RKO (cell line): ENCODE measurements at places on chromosomes 6 and 20.

DNA sequence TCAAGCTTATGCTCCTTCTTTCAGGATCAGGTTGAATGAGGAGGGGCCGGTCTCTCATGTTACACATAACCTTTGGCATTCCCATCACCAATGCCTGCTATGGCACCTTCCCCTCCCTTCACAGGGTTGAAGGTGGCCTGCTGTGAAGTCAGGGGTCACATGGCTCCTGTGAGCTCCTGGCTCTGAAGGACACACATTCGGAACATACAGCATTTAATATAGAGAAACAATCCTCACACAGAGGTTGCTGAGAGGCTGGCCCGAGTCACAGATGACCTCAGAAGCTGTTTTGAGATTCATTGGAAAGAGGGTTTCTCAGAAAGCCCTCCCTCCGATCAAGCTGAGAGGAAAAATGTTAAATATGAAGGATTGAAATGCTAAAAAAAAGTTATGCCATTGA is 82.1 kb downstream of the PSMG4 start:
- no peak for DNase-seq

- no peak for DNase-seq
These were observed 16.4 kb downstream of the SEC63 start for GRCh38 chr6:107941627-107942026.

- peak; percentile 21 for DNase-seq
These were observed 205.2 kb downstream of the BMP7 start for GRCh38 chr20:57061051-57061900.

GRCh38 chr20:9143926-9144325 is 75.0 kb downstream of the PLCB4 start:
- DNase-seq, result no peak

GRCh38 chr6:73024598-73024997 is 200.7 kb downstream of the KHDC1L start:
- DNase-seq, result no peak

DNA sequence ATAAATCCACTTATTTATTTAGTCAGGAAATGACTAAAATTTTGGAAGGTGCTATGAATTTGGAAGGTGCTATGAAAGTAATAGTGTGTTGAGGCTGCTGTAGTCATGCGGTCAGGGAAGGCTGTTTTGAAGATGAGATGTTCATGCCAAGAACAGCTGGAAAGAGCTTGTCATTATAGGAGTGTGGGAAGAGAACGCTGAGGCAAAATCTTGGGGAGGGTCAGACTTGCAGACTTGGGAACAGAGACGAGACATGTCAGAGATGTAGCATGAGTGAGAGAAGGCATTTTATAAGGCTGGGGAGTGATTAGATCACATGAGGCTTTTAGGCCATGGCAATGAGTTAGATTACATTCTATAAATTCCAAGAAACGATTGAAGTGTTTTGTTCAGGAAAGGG is 124.0 kb upstream of the B3GAT2 start:
- DNase-seq, result peak; percentile 0

- no peak for DNase-seq
These were observed 31.0 kb upstream of the BHLHE23 start for GRCh38 chr20:63037669-63038268.

DNA sequence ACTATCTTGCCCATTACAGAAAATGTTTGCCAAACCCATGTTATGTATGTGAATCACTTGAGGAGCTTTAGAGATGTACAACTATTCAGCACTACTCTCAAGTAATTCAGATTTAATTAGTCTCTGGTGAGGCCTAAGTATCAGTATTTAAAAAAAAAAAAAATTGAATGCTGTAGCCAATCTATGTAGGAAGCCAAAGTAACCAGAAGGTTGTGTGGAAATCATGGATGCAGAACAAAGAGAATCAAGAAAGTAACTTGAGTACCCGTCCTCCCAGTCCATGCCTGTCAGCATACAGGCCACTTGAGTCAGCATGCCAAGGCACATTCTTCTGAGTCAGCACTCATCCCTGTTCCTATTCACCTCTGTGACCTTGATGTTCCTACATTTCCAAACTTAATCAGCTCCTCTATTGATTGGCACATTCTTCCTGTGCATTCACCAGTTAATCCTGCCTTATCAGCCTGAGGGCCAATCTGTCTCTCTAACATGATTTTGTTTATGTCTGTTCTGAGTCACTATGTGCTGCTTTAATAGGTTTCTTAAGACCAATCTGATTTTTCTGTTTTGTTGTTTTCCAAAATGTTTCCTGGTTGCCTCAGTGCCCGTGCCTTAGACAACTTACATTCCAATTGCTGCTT is 165.6 kb downstream of the KCNQ5 start:
- DNase-seq, result peak; percentile 32

- DNase-seq, result no peak
These were observed 4.6 kb upstream of the BICRAL start for GRCh38 chr6:42777126-42777822.

DNA sequence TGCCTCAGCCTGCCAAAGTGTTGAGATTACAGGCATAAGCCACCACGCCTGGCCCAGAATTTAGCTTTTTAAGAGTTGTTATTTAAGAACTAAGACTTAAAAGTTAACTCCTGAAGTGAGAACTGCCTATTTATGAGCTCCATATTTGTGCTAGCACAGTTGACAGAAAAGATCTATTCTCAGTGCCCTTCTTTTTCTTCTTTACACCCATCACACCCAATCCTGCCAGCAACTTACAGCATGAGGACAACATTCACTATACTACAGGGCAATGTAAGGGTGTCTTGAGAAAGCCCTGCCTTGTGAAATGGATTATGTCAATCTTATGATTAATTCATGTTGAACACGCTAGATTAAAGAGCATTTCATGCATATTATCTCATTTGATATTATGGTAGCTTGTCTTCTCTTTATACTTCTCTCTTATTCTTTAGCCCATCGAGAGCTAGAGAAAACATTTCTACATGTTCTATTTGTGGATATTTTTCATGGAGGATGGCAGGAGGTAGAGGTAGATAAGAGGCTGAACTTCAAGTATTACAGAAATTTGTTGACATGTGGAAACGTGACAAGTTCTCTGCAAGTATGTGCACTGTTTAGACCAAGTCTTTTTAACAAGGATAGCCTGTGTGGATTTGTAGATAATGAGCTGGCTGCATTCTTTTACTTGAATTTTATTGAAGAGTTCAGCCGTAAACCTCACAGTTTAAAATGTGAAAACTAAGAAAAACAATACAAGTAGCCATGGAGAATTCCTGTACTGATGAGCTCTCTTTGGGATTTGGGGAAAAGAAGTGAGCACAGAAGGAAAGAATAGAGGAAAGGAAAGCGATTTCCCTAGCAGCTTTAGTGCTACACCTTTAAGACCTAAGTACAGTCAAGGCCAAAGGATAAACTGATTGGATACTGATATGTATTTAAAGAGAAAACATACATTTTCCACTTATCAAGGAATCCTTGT is 212.2 kb downstream of the ARHGAP18 start:
- no peak for DNase-seq

DNA sequence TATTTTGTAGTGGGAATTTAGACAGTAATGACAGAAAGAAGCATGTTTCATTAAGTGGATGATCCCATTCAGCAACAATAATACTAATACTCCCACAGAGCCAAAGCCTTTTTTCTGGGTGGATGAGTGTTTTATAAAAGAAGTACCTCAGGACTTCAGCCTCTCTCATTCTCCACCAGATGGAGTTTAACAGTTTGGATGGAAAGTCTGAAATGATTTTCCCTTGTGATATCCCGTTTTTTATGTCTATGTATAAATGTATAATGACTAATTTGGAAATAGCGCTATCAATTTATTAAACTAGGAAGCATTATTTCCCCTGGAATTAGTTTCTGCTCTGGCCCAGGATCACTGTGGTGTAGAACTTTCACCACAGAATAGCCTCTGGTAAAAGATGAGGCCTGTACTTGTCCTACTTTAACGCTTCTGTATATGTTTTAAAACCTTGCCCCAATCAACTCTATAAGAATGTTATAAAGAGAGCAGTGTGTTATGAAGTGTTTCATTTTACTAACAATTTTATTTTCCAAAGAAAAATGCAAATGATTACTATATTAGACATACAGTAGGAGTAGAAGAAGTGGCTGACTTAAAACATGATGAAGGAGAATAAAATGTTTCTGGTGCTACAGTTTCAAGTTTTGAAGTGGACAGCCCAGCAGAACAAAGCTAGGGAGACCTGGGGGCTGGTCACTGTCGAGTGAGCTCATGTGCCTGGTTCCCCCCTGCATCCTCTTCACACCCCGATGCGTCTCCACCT is 135.6 kb downstream of the HIVEP1 start:
- no peak for DNase-seq
